Activated naive CD8-positive, alpha-beta T cell treated with anti-CD3 and anti-CD28 coated beads, Interleukin-2, amount 50 U/mL, for 16 hours (primary cell): ENCODE measurements at places on chromosomes 5 and 9.

- DNase-seq = no peak
These were observed 73.5 kb downstream of the PPP2R2B start for GRCh38 chr5:146805081-146805480.

- DNase-seq = no peak
These were observed 31.0 kb upstream of the HMCN2 start for GRCh38 chr9:130234340-130235260.

DNA sequence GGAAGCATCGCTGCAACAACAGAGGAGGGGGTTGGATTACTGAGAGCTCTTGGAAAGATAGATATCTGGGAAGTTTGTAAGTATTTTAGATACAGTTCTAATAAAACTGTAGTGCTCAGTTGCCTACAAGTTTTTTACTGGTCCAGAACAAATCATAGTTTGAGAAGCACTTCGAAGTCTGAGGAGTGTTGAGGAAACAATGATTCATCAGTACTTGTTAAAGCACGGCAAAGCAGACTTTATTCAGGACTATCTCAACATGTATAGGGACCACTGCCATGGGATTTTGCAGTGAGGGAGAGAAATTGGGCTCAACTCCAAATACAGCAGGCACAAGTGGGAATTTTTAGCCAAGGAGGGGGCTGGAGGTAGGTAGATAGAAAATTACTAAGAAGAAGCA is 25.3 kb upstream of the RECK start:
- no peak for DNase-seq

GRCh38 chr5:57575839-57576238 is 93.2 kb upstream of the ACTBL2 start:
- no peak for DNase-seq

DNA sequence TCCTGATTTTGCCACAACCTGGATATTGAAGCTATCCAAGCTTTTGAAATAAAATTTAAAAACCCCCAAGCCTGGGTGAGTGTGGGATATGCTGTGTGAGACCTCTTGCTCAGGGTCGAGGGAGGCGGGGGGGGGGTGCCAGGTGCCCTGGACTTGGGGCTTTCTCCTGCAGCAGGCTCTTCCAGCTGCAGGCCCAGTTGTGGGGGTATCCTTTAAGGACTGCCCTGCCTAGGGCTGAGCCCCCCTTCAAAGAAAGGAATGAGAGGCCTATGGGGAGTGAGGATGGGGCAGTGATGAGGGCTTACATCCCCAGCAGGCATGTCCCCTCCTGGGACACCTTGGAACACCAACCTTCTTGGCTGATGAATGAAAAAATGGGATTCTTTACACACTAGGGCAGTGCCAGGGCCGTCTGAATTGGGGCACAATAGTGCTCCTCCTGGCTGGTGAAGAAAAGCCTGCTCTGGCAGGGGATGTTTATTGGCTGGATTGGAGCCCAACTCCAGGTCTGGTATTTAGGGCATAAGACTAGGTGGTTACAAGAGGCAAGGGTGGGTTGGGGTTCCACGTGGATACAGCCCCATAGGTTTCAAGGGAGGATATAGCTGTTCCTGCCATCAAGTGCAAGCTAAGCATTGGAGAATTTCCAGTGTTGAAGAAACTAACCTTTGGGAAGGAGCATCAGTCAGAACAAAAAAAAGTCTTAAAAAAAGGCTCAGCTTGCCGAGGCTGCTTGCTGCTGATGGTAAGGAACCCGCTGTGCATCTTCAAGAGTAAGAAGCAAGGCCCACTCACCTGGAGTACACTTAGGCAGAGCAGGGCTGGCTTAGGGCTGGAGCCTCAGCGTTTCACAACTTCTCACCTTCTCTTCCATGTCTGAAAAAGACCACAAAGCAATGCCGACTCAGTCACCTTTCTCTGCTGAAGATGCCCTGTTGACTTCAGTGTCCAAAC is 7.0 kb downstream of the HNRNPAB start:
- no peak for DNase-seq

GRCh38 chr9:93431539-93432105 is 19.9 kb upstream of the FAM120A start:
- no peak for DNase-seq
